Right cardiac atrium (tissue), 5 donors: ENCODE measurements at places on chromosomes 5 and 9. TPM values are rescaled to one million over a fixed set of nuclear protein-coding genes. Genes with fewer than 3 reads are reported as not detected.

The JAKMIP2 gene
- 1.3 TPM for total RNA-seq

The PGM5 gene
- total RNA-seq: 485 TPM

The GRM6 gene
- total RNA-seq: not detected

The DMRT3 gene
- not detected for total RNA-seq

The TAF1L gene
- not detected for total RNA-seq

The CARTPT gene
- 0.34 TPM for total RNA-seq

The APBA1 gene
- total RNA-seq: 9.2 TPM

The SHOC1 gene
- not detected for total RNA-seq

The PTGES gene
- total RNA-seq: 1.9 TPM

The DROSHA gene
- total RNA-seq: 46.0 TPM

GRCh38 chr9:75889977-75890471, 449 bp upstream of the PCSK5 start:
- peak; percentile 58 for DNase-seq

DNA sequence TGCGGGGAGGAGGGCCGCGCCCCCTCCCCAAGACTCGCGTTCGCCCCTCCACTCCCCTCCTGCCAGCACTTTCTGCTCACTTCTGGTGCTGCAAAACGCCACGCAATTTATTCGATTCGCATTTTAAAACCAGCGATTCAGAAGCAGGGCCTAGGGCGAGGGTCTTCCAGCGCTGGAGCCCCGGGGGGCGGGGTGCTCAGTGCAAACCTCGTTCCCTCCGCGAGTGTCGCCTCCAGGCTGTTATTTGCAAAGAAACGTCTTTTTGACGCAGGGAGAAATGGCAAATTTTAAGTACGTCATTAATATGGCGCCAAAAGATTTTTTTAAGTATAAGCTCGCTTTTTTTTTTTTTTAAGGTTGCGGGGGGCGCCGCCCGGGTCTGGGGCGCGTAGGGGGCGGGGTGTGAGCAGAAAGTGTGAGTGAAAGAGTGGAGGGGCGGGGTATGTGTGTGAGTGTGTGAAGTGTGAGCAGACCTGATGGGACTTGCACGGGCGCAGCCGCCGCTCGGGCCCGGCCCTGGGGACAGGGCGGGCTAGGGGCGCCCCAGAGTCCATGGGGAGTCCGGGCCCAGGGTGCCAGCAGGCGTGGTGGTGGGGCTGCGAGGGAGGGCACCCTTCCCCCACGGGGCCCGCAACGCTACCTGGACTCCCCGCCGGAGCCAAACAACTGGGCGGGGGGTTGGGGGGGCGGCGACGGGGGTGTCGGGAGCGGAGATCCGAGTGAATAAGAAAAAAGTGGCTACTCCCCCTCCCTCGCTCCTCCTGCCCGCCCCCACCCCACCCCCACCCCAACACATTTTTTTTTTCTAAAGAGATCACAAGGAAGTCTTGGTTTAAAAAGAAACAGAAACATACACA, at the start of gene JADE2:
JADE2 (plus strand) TSS at position 845 of the 857 bp plus-strand sequence. CDS start 10,188 bp downstream, outside the sequence.
- peak; percentile 92 for DNase-seq

- DNase-seq: no peak
Measured at GRCh38 chr9:112939418-112939817, 48.7 kb upstream of the SLC46A2 start.

DNA sequence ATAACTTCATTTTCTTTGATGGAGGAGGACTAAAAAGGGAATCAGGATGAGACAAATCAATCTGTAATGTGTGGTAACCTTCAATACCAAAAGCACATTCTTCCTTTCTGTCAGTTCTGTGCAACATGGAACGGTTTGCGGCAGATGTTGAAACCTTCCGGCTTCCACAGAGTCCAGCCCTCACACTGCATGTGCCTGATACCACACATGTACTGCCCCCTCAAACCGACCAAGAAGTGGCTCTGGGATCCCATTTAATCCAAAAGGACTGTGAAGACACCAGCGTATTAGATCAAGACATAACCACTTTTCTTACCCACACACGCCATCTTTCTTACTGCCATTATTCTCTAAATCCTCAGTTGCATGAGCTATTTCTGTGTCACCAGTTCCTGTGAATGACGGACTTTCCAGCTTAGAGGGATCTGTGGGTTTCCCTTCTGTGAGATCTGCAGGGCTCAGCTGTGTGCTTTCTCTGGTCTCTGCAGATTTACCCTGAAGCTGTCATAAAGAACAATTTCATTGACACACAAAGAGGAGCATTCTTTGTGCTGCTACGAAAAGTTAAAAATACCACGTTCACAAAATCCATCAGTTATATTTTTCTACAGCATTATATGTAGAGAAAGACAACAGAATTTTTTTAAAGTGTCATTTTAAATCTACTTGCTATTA, 25.8 kb downstream of the NSUN2 start:
- DNase-seq: no peak

DNA sequence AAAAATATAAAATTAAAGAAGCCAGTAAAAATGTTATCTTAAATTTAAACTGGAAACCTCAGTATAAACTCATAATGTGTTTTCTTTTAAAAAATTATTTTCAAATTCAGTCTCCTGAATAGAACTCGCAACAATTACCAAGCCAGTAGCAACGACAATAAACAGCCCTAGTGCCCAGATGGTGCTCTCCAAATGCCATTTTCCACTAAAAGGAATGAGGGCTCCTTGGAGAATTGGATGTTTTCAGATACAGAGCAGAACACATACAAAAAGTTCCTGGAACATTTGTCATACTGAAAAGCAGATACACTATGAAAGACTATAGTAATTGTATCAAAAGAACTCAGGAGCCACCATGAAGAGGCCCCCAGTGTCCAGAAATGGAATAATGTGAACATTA, 97.4 kb downstream of the TMC1 start:
- DNase-seq: no peak

DNA sequence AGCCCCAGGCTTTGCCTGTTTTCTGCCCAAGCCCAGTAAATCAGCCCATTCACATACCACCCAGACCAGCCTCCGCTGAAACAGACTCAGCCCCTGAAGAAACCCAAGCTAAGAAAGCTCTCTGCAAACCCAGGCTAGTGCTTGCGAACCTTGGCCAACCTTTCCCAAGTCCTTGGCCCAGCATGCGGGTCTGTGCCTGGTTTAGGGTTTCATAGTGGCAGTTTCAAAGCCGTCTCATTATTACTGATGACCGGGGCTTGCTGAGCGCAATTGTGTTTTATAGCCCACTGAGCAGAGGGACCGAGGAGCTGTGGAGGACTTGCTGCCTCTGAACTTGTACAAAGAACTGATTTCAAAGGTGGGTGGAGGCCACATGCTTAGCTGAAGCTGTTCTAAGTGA, 584.3 kb downstream of the BNC2 start:
- DNase-seq: no peak

DNA sequence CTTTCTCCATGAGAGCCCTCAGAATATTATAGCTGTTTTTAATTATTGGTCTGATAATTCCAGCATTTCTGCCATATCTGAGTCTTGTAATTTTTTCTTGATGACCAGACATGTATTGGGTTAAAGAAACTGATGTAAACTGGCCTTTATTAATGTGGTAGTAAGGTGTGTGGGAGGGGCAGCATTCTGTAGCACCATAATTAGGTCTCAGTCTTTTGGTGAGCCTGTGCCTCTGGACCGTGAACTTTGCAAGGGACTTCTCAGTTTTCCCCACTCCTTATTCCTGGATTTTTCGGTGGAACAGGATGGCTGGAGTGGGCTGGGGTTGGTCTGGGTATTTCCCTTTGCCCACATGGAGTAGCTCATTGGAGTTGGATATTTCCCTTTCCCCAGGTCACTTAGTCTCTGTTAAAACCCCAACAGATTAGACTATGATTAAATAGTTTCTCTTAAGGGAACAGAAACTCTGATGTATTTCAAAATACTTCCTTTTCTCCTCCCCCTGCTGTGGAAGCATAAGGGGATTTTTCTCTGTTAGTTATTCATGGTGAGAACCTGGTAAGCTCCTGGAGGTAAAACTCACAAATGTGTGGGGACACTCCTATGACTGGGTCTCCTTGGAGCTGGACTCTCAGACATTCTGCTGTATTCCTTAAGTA, 52.4 kb downstream of the FSD1L start:
- DNase-seq: no peak

DNA sequence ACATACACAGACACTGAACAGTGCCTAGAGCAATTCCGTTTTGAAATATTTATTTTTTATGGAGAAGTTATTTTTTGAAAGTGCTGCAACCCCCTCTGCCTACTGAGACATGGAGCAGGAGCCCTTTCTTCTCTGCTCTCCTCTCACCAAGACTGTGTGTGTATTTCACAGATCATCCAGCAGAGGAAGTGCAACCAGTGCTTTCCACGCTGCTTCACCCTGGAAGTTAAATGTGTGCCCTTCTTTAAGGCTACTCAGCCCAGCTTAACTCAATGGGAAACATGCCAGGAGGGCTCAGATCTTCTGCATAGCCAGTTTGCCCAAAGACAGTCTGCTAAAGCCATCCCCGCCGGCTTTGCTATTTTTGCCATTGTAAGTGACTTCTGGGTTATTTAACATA, 606.3 kb downstream of the TLE1 start:
- DNase-seq: no peak

GRCh38 chr9:69326261-69326660, 1.2 kb downstream of the ENTREP1 start:
- DNase-seq: peak; percentile 63

DNA sequence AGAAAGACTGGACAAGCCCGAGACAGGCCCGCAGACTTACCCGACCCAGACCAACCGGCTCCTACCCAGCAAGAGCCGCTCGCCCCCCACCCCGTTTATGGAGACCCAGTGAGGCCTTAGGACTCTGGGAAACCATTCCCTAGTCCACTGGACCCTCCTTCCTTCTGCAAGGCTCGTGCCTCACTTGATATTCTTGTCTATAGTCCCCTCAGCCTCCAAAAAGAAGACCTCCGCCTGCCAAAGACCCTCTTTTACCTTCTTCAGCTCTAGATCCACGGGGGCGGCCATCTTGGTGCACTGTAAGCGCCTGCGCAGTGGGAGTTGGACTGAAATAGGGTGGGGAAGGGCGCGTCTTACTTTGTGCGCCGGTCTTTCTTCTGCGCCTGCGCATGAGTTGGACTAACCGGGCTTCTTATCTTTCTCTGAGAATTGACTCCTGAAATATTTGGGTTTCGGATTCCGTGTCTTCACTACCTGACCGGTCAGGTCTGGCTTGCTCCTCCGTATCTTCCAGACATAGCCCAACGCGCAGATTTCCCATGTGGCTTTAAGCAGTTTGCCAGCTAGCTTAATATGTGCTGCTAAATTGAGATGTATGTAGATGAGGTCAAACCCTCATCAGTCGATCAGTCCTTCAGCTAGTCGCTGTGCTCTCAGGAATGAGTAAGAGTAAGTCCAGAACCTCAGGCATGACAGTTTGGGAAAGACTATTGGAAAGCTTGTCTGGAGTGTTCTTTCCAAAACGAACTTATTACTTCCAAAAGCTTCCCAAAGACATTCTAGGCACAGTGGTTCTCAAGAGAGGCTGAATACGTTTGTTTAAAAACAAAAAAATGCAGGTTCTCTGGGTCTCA, at the start of gene PFDN1:
PFDN1 (minus strand) TSS at position 316 of the 854 bp plus-strand sequence; CDS start at position 288, 28 bp downstream.
- DNase-seq: peak; percentile 96

DNA sequence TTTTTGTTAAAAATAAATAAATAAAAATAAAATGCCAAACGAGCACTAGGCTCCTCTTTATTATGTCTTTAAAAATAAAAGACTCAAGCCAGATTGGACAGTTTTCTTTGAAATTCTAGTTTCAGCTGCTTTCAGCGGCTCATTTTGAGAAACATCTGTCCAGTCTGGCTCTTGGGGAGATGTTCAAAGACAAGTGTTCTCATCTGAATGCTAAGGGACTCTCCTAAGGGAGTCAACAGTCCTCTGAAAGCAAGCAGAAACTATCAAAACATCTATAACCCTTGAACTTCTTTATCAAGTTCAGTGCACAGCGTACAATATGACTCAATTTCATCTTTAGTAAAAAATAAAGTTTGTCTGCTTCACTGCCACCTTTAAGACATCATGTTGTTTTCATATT, 886.2 kb upstream of the DMAC1 start:
- no peak for DNase-seq

DNA sequence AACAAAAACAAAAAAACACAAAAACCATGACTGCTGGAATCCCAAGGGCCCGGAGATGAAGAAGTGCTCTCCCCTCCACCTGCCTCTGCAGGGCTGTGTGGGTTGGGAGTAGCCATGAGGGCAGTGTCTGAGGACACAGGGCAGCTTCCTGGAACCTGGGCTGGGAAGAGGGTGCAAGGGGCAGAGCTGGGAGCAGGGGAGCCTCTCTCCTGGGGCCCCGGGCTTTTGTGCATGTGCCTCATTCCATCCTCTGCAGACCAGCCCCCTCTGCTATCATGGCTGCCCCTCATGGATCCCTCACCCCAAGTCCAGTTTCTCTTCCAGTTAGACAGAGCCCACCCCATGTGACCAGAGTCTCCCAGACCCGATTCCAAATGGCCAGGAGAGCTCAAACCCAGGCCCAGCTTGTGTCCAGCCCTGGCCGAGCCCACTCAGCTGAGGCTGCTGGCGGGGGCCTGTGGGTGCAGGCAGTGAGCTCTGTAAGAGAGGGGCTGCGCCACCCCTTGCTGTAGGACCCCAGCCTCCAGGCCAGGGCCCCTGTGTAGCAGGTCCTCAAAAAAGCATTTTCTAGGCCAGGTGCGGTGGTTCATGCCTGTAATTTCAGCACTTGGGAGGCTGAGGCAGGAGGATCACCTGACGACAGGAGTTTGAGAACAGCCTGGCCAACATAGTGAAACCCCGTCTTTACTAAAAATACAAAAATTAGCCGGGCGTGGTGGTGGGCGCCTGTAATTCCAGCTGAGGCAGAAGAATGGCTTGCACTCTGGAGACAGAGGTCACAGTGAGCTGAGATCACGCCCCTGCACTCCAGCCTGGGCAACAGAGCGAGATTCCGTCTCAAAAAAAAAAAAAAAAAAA, 44.5 kb downstream of the PLPP7 start:
- DNase-seq: no peak

- no peak for DNase-seq
Measured at GRCh38 chr9:136366826-136367225, 3.3 kb upstream of the DNLZ start.

- peak; percentile 67 for DNase-seq
Measured at GRCh38 chr5:83553000-83553486, 81.5 kb downstream of the VCAN start.

DNA sequence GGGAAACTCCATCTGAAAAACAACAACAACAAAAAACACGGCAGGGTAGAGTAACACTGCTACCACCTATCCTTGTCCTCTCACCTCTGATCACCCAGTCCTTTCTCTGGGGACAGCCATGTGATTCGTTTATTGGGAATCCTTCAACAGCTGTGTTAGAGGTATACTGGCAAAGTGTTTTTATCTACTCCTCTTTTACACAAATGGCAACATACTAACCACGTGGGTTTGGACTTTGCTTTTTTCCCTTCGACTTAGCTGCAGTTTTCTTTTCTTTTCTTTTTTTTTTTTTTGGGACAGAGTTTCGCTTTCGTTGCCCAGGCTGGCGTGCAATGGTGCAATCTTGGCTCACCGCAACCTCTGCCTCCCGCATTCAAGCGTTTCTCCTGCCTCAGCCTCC, 11.2 kb upstream of the SET start:
- no peak for DNase-seq

DNA sequence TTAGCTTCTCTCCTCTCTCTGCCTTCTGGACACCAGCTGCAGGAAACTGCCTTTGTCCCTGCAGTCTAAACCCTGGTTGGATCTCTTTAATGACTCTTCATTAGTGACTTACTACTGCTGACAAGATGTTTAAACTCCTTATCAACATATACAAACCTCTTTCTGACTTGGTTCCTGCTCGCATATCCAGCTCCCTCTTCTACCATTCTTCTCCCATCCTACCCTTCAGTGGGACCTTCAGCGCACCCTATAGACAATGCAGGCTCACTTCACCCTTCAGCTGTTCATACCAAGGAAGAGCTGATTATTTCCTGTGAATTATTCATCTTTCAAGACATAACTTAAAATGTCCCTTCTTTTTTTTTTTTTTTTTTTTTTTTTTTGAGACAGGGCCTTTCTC, 436.5 kb downstream of the KIAA0825 start:
- no peak for DNase-seq

GRCh38 chr9:89037346-89037745, 46.1 kb downstream of the S1PR3 start:
- DNase-seq: no peak
